Stimulated activated naive CD8-positive, alpha-beta T cell treated with anti-CD3 and anti-CD28 coated beads, Interleukin-15, amount 100 ng/mL, for 72 hours (primary cell): ENCODE measurements at places on chromosomes 2 and 18.

DNA sequence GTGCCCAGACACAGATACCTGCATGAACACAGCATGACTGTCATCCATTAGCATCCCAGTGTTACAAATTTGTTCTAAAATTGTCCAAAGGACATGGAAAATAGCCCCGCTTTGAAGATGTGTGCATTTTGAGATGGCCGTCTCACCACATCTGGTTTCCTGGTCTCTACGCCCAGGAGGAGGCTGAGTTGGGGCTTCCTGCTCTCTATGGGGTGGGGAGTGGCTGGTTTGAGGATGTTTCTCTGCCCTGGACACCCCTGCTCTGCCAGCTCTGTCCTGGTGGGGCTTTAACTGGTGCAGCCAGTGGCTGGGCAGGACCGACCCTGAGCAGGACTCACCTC is 74.6 kb upstream of the SMAD7 start:
- DNase-seq: no peak

- peak; percentile 47 for DNase-seq
These were observed 26.2 kb downstream of the INPP4A start for GRCh38 chr2:98470851-98471255.

DNA sequence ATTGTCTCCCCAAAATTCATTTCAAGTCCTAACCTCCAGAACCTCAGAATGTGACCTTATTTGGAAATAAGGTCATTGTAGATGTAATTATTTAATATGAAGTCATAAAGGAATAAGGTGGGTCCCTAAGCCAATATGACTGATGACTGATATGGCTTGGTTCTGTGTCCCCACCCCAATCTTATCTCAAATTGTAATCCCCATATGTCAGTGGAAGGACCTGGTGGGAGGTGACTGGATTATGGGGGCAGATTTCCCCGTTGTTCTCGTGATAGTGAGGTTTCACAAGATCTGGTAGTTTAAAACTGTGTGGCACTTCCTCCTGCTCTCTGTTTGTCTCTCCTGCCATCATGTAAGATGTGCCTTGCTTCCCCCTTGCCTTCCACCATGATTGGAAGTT is 43.0 kb upstream of the BCL11A start:
- no peak for DNase-seq

DNA sequence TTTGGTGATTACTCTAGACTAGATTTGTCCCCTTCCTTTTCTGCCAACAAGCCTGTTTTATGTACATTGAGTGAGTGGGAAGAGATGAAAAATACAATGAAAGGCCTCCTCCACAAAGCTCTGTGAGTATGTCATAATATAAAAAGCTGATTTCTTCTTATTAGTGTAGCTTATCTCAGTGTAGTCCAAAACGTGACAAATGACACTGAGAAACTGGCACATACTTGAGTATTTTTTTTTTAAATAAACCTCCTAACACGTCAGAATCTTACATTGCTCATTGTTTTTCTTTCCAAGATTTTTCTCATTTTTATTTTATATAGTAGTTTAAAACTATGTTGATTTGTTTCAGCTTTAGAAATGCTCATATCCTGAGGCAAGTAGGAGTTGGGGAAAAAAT is 17.9 kb upstream of the FIGN start:
- no peak for DNase-seq

- no peak for DNase-seq
These were observed 610.2 kb downstream of the DCC start for GRCh38 chr18:52950155-52950554.

GRCh38 chr2:220574038-220574437 is 946.6 kb downstream of the SLC4A3 start:
- DNase-seq: no peak

- DNase-seq: no peak
These were observed 72.5 kb downstream of the RBM43 start for GRCh38 chr2:151189125-151189524.
